Liver (tissue), 10 donors: ENCODE measurements at places on chromosomes 5 and 9. TPM values are rescaled to one million over a fixed set of nuclear protein-coding genes. Genes with fewer than 3 reads are reported as not detected.

Gene CARTPT
- not detected for polyA plus RNA-seq

Gene CAMK4
- 1.2 TPM for polyA plus RNA-seq

Gene SLC45A2
- 0.01 TPM for polyA plus RNA-seq

Gene ANKH
- 9.3 TPM for polyA plus RNA-seq

Gene DOLPP1
- 14.6 TPM for polyA plus RNA-seq

- no peak for DNase-seq
Observed at GRCh38 chr5:73812962-73813588, 187.1 kb downstream of the ARHGEF28 start.

GRCh38 chr9:21504894-21505293 is 22.8 kb upstream of the IFNE start:
- no peak for DNase-seq

DNA sequence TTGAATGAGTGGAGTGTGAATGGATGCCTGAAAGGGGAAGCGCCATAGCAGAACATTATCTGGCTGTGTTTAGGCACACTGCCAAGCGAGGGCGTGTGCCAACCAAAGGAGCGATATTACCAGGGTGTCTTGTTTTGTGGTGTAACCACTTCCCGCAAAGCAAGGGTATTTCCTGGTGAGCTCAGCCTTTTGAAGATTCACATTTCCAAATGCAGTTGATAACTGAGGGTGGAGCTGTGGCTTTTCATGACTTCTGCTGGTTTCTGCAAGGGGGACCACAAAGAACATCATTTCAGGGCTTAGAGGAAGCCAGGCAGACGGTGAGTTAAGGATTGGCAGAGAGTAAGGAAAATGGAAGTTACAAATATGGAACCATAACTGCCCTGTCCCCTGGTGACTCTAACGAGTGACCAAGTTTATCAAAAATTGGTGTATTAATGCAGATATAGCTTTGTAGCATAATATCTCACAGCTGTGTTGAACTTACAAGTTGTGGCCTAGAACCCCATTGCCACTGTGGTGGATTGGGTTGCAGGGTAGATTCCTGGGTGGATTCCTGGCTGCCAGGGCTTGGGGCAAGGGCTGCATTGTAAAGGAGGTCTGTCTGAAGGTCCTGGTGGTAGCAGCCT is 71.4 kb downstream of the RALGPS1 start:
- DNase-seq = no peak

DNA sequence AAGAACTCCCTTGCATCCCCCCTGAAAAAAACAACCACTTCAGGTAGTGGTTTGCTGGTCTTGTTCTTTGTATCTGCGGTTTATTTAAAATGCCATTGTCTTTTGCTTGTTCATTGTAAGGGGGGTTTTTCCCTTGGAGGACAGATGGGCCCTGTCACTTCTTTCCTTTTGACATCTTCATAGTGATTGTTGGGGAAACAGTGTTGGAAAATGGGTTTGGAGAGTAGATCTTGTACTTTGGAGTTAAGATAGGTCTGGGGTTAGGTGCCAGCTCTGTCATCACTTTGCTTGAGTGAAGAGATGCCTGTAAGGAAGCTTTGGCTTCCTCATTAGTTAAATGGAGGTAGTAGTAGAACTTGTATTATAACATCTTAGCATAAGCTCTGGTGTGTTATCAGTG is 112.4 kb downstream of the KDM4C start:
- no peak for DNase-seq

- DNase-seq = no peak
Observed at GRCh38 chr9:33659921-33660320, 135.4 kb upstream of the PRSS3 start.

GRCh38 chr9:107016383-107016782 is 153.4 kb downstream of the ZNF462 start:
- no peak for DNase-seq

- no peak for DNase-seq
Observed at GRCh38 chr9:88053856-88054501, 79.6 kb upstream of the CDK20 start.

DNA sequence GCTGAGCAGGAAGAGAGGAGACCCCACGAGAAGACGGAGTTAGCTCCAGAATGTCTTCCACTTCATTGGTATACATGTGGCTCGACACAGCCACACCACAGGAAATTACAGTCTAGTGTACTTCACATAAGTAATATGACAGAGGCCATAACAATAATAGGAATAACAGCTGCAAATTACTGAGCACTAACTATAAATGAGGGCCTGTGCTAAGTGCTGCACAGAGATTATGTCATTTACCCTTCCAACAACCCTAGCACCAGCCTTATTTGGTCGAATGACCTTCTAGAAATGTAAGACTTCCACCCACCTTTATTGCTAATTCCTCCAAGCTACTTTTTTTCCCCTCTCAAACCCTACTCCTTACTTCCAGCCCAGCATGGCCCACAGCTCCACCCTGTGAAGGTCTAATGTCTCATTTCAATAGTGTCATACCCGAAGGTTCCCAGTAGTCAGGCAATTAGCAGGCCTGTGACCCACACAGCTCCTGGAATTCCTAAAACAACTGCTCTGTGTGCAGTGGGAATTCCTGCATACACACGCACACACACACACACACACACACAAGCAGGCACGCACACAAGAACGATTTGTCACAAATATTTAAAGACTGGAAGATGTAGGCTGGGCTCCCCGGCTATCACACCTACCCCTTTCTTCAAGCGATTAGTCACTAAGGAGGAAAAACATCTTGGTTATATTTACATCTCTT is 134.5 kb downstream of the FRMD3 start:
- no peak for DNase-seq

GRCh38 chr5:178667101-178667500 is 40.3 kb upstream of the CLK4 start:
- no peak for DNase-seq

- DNase-seq = no peak
Observed at GRCh38 chr9:111853450-111853827, 43.2 kb upstream of the UGCG start.

DNA sequence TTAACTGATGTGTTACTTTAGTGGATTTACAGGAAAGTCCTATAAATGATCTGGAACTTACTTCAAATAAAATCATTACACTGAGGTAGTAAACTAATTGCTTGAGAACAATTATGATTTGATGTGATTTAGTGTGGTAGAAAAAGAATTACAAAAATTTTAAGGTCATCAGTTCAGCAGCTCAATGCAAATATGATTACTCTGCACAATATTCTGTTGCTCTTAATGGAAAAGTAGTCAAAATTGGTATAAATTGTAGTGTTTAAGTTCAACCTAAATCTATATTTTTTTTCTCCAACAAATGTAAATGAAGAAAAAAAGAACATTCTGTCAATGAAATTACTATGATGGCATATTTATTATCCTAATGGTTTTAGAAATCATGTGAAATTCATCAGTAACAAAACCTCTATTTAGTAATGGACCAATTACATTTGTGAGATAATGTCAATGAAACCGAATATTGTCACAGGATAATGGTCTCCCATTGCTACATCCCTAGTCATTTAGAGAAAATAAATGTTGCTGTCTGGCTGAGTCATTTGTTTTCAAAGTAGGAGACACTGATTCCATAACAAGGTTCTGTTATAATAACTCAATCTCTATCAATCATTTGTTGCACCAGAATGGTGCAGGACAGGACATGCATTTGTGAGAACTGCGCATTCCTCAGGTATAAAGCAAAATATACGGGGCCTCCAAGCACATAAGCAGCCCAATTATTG is 177.1 kb downstream of the NFIB start:
- no peak for DNase-seq

GRCh38 chr9:111966861-111967291 is 70.3 kb downstream of the UGCG start:
- no peak for DNase-seq

GRCh38 chr9:83800236-83801033 is 17.1 kb downstream of the GKAP1 start:
- DNase-seq = no peak

- no peak for DNase-seq
Observed at GRCh38 chr5:128412145-128412930, 125.7 kb downstream of the FBN2 start.

- no peak for DNase-seq
Observed at GRCh38 chr5:1065143-1065750, 46.6 kb downstream of the SLC12A7 start.

- DNase-seq = no peak
Observed at GRCh38 chr5:124714910-124715309, 31.5 kb downstream of the ZNF608 start.

GRCh38 chr5:175219366-175219765 is 224.6 kb downstream of the DRD1 start:
- no peak for DNase-seq

- DNase-seq = no peak
Observed at GRCh38 chr5:84354101-84354500, 30.6 kb downstream of the EDIL3 start.

- DNase-seq = no peak
Observed at GRCh38 chr9:111975709-111976108, 79.1 kb downstream of the UGCG start.

DNA sequence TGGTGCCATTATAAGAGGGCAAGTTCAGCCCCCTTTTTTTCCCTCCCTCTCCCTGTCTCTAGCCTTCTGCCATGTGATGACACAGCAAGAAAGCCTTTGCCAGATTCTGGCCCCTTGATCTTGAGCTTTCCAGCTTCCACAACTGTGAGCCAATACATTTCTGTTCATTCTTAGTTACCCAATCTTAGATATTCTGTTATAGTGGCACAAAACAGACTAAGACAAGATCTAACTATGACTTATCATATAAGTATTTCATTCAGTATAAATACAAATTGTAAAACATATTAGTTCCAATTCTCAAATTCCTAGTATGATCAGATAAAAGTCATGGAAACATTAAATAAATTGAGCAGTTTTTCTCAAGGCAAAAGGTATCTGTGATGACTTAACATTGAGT is 276.3 kb downstream of the COX7C start:
- no peak for DNase-seq

- peak; percentile 73 for DNase-seq
Observed at GRCh38 chr9:36142510-36143244, 6.1 kb downstream of the GLIPR2 start.

GRCh38 chr5:98064118-98064685 is 709.3 kb upstream of the RGMB start:
- no peak for DNase-seq
